ENCODE measurements at places on chromosomes 11 and 22. TPM values are rescaled to one million over a fixed set of nuclear protein-coding genes. Genes with fewer than 3 reads are reported as not detected.

- H3K27ac ChIP-seq, result no peak overlapping the region
- no peak for DNase-seq
- H3K4me3 ChIP-seq, result no peak overlapping the region
- no peaks in the 10 kb centered on the region for H3K27me3 ChIP-seq
- H3K4me1 ChIP-seq, result peaks cover 24% of the 10 kb centered on the region
Measured at GRCh38 chr22:39469326-39469680, 12.5 kb downstream of the MGAT3 start.

DNA sequence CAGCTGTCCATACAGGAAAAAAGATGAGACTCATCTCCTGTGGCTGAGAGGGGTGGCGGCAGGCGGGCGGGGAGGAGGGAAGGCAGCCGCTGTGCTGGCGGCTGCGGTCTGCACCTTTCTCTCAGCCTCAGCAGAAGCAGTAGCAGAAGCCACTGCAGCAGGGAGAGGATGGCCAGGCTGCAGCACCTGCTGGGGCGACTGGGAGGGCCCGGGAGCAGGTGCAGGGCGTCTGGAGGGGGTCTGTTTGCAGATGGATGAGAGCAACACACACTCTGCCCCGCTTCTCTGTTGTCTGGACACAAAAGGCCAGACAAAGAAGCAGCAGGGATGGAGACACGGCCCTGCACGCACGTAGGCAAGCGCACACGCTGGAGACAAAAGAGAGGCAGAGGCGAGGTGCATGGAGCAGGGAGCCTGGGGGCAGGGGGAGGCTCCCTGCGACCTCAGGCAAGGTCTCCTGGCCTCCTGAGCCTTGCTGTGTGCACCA lies 9.3 kb upstream of the MIAT start:
- no peaks in the 10 kb centered on the region for H3K4me1 ChIP-seq
- no peak overlapping the region for H3K27ac ChIP-seq
- no peaks in the 10 kb centered on the region for H3K27me3 ChIP-seq
- no peak for DNase-seq

- no peaks in the 10 kb centered on the region for H3K36me3 ChIP-seq
- H3K4me3 ChIP-seq, result no peak overlapping the region
- no peaks in the 10 kb centered on the region for H3K4me1 ChIP-seq
- no peak overlapping the region for H3K27ac ChIP-seq
- H3K27me3 ChIP-seq, result no peaks in the 10 kb centered on the region
Measured at GRCh38 chr22:32926600-32926999, 125.1 kb downstream of the TIMP3 start.

DNA sequence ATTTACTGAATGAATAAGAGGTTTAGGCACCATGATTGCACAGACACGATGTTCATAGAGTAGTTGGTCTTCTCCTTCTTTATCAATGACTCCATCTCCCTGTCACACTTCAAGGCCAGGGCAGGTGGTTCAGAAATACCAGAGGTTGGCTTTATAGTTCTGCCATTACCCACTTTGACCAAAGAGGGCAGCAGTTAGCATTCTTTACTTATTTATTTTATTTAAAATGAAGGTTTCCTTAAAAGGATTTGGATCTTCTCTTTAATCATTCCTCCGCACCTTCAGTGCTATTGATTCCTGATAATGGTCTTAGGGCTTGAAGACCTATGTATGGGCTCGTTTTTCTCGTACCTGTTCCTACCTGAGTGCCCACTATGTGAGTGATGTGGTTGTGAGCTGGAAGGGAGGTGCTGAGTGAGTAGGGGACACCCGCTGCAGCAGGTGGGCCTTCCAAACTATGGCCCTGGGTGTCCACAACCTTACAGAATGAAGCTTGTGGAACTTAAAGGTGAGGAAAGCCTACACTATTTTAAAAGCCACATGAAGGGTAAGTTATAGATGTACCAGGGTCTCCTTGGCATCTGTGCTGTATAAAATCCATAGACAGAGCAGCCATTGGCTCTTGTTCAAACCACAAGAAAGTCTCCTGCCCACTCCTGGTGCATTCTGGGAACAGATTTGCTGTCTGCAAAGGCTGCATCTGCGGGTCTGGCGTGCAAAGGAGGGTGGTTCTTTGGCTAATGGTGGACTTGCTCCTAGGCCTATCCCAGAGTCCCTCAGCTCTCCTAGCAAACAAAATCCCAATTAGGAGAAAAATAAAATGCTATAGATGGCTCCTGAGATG lies 35.0 kb downstream of the TIMP3 start:
- H3K4me3 ChIP-seq, result no peak overlapping the region
- DNase-seq, result no peak
- H3K4me1 ChIP-seq, result no peaks in the 10 kb centered on the region

The PATE4 gene
- not detected for total RNA-seq

DNA sequence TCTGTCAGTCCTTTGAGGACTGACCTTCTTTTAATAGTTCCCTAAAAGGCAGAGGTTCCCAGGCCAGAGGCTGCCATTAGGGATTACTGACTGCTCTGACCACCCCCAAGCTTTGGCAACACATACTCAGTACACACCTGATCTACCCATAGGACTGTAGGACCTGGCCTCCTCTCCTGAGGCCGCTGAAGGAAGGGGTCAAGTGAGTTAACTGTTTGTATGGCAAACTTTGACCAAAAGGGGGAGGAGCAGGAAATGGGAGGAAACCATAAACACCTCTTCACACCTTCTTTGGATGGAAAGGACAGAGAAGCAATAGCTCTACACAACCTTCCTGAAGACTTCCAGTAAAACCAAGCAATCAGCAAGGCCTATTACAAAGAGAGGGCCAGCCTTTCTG lies 104.0 kb downstream of the APOL5 start:
- H3K36me3 ChIP-seq, result no peaks in the 10 kb centered on the region
- no peak overlapping the region for H3K27ac ChIP-seq
- no peaks in the 10 kb centered on the region for H3K4me1 ChIP-seq
- H3K4me3 ChIP-seq, result no peak overlapping the region

The APOA4 gene
- total RNA-seq, result not detected

The ASCL3 gene
- not detected for total RNA-seq

The GAB4 gene
- not detected for total RNA-seq

The ZNF215 gene
- total RNA-seq, result 3.6 TPM

GRCh38 chr11:7612056-7612660 lies 61.1 kb downstream of the CYB5R2 start:
- no peaks in the 10 kb centered on the region for H3K36me3 ChIP-seq
- H3K27me3 ChIP-seq, result no peaks in the 10 kb centered on the region
- DNase-seq, result no peak
- H3K4me1 ChIP-seq, result no peaks in the 10 kb centered on the region
- H3K27ac ChIP-seq, result no peak overlapping the region

- no peaks in the 10 kb centered on the region for H3K36me3 ChIP-seq
- no peak for DNase-seq
- H3K27me3 ChIP-seq, result no peaks in the 10 kb centered on the region
- no peak overlapping the region for H3K4me3 ChIP-seq
Measured at GRCh38 chr22:25876871-25877270, 134.9 kb downstream of the MYO18B start.

DNA sequence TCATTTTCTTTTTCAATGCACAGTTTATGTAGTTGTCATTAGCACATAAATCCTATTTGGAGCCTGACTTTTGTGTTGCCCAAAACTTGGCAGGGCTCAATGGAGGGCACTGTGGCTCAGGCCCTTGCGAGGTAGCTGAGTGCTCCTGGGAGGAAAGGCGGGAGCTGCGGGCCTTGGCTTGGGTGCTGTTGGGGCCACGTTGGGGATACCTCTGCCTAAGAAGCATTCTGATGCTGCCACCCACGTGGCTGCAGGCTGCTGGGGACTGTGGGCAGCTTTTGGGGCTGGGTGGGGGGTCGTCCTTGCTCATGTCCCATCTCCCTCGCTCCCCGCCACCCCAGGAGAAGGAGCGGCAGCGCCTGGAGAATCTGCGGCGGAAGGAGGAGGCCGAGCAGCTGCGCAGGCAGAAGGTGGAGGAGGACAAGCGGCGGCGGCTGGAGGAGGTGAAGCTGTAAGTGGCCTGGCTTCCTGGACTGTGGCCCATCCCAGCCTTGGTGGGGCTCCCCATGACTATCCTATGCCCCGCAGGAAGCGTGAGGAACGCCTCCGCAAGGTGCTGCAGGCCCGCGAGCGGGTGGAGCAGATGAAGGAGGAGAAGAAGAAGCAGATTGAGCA lies 20.9 kb downstream of the INCENP start:
- H3K4me3 ChIP-seq, result no peak overlapping the region
- H3K27ac ChIP-seq, result no peak overlapping the region
- peaks cover 10% of the 10 kb centered on the region for H3K36me3 ChIP-seq
- no peaks in the 10 kb centered on the region for H3K27me3 ChIP-seq

The CARD16 gene
- total RNA-seq, result 40.2 TPM

DNA sequence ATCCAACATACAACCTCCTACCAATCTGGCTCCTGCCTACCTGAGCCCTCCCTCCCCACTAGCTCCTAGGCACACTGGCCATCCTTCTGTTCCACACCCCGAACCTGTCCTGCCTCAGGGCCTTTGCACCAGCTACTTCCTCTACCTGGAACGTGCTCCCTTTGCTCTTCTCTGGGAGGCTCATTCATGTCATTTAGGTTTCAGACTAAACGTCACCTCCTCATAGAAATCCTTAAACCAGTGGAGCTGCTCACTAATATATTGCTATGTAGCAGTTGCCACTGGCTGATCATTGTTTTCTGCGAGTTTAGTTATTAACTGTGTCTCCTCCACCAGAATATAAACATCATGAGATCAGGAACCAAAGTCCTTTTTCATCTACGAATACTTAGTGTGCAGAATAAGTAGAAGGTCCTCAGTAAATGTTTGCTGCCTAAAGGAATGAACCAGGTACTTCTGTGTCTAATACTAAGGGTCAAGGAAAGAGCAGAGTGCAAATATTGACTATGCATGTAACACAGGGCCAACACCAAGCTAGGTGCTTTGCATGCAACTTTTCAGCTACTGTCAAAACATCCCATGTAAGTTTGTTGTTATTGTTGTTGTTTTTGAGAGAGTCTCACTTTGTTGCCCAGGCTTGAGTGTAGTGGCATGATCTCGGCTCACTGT lies 277.6 kb upstream of the SYN3 start:
- no peak overlapping the region for H3K27ac ChIP-seq
- peaks cover 3% of the 10 kb centered on the region for H3K4me1 ChIP-seq
- no peak overlapping the region for H3K4me3 ChIP-seq
- DNase-seq, result no peak

DNA sequence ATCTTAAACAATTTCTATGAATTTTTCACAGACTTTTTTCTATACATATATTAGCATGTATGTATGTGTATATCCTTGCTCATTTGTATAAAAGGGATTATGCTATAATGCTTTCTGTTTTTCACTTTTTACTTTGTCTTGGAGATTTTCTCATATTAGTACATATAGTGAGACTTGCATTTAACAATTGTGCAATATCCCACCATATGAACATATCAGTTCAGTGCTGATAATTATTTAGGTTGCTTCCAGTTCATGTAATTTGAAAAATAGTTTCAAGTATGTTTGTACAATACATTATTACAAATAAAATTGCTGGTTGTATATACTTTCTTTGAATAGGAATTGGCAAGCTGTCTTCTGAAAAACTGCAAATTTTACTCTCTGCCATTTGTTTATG lies 37.9 kb downstream of the HEPHL1 start:
- no peaks in the 10 kb centered on the region for H3K4me1 ChIP-seq
- H3K36me3 ChIP-seq, result no peaks in the 10 kb centered on the region
- no peak for DNase-seq
- H3K27ac ChIP-seq, result no peak overlapping the region
- no peaks in the 10 kb centered on the region for H3K27me3 ChIP-seq
- H3K4me3 ChIP-seq, result no peak overlapping the region

The TRMT2A gene
- total RNA-seq, result 31.9 TPM

The STT3A gene
- total RNA-seq, result 130 TPM

The GALNT18 gene
- 3.6 TPM for total RNA-seq

GRCh38 chr11:111801135-111801534 lies 34.9 kb upstream of the PPP2R1B start:
- no peak overlapping the region for H3K4me3 ChIP-seq
- DNase-seq, result no peak
- H3K4me1 ChIP-seq, result no peaks in the 10 kb centered on the region
- no peaks in the 10 kb centered on the region for H3K36me3 ChIP-seq
- no peak overlapping the region for H3K27ac ChIP-seq

The PIH1D2 gene
- 0.82 TPM for total RNA-seq

The TRIM68 gene
- 13.9 TPM for total RNA-seq

DNA sequence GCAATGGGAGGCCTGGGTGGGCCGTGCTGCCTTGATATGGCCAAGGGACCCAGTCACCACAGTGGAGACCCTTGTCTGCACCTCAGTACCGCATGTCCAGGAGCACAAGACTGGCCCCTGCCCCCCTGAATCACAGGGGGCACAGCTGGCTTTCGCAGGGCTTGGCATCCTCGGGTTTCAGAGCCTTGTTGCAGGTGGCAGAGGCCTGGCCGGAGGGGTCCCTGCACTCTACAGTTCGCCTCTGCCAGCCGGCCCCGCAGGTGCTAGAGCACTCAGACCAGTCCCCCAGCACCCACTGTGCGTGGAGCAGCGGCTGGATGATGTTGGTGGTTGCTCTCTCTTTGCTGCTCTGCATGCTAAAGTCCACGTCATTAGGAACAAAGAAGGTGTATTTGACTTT lies 23.0 kb downstream of the ADAMTS8 start:
- H3K4me1 ChIP-seq, result no peaks in the 10 kb centered on the region
- H3K36me3 ChIP-seq, result no peaks in the 10 kb centered on the region
- H3K27me3 ChIP-seq, result no peaks in the 10 kb centered on the region
- no peak overlapping the region for H3K27ac ChIP-seq

The SCGB2A2 gene
- not detected for total RNA-seq

- no peak overlapping the region for H3K27ac ChIP-seq
- no peaks in the 10 kb centered on the region for H3K36me3 ChIP-seq
- H3K27me3 ChIP-seq, result no peaks in the 10 kb centered on the region
- H3K4me3 ChIP-seq, result no peak overlapping the region
Measured at GRCh38 chr11:17267576-17267975, 9.0 kb upstream of the NUCB2 start.

- H3K36me3 ChIP-seq, result no peaks in the 10 kb centered on the region
- peak overlapping the region; percentile 43 for H3K27ac ChIP-seq
- DNase-seq, result no peak
- H3K4me3 ChIP-seq, result no peak overlapping the region
- H3K4me1 ChIP-seq, result peaks cover 13% of the 10 kb centered on the region
- H3K27me3 ChIP-seq, result no peaks in the 10 kb centered on the region
Measured at GRCh38 chr11:128493570-128493965, 93.8 kb downstream of the ETS1 start.

- no peaks in the 10 kb centered on the region for H3K36me3 ChIP-seq
- no peaks in the 10 kb centered on the region for H3K27me3 ChIP-seq
- no peak overlapping the region for H3K4me3 ChIP-seq
- H3K27ac ChIP-seq, result no peak overlapping the region
- no peak for DNase-seq
Measured at GRCh38 chr11:86812981-86813380, 12.6 kb downstream of the PRSS23 start.

- peak overlapping the region; percentile 93 for H3K27ac ChIP-seq
- no peaks in the 10 kb centered on the region for H3K27me3 ChIP-seq
- peaks cover 14% of the 10 kb centered on the region for H3K4me1 ChIP-seq
- DNase-seq, result peak; percentile 71
- H3K36me3 ChIP-seq, result no peaks in the 10 kb centered on the region
Measured at GRCh38 chr11:75714211-75714610, 3.4 kb upstream of the MOGAT2 start.

The BRSK2 gene
- total RNA-seq, result 0.52 TPM

GRCh38 chr22:24291515-24292201 lies 21.0 kb downstream of the SPECC1L start:
- H3K4me3 ChIP-seq, result no peak overlapping the region
- no peak for DNase-seq
- H3K4me1 ChIP-seq, result no peaks in the 10 kb centered on the region
- no peaks in the 10 kb centered on the region for H3K36me3 ChIP-seq
- H3K27ac ChIP-seq, result peak overlapping the region; percentile 45
- no peaks in the 10 kb centered on the region for H3K27me3 ChIP-seq

All from colonic mucosa (tissue), 4 donors.